ENCODE measurements at places on chromosomes 3 and 15. TPM values are rescaled to one million over a fixed set of nuclear protein-coding genes. Genes with fewer than 3 reads are reported as not detected.

- H3K27ac ChIP-seq: peak overlapping the region; percentile 97
- H3K4me1 ChIP-seq: peaks cover 77% of the 10 kb centered on the region
- H3K4me3 ChIP-seq: peak overlapping the region; percentile 82
- no peak for DNase-seq
These were observed 2.9 kb downstream of the TLE3 start for GRCh38 chr15:70094690-70095311.

GRCh38 chr3:94093151-94093550, 30.3 kb downstream of the NSUN3 start:
- H3K27me3 ChIP-seq: no peaks in the 10 kb centered on the region
- no peaks in the 10 kb centered on the region for H3K4me1 ChIP-seq
- no peak overlapping the region for H3K27ac ChIP-seq

DNA sequence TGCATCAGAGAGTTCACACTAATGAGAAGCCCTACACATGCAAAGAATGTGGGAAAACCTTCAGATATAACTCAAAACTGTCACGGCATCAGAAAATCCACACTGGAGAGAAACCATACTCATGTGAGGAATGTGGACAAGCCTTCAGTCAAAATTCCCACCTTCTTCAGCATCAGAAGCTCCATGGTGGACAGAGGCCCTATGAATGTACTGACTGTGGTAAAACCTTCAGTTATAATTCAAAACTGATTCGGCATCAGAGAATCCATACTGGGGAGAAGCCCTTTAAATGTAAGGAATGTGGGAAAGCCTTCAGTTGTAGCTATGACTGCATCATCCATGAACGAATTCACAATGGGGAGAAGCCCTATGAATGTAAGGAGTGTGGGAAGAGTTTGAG, 10.2 kb downstream of the ZNF619 start:
- no peaks in the 10 kb centered on the region for H3K4me1 ChIP-seq
- H3K4me3 ChIP-seq: no peak overlapping the region
- H3K27ac ChIP-seq: no peak overlapping the region
- no peak for DNase-seq
- no peaks in the 10 kb centered on the region for H3K27me3 ChIP-seq

GRCh38 chr15:59918994-59919951, 84.8 kb upstream of the FOXB1 start:
- H3K4me3 ChIP-seq: no peak overlapping the region
- no peaks in the 10 kb centered on the region for H3K4me1 ChIP-seq
- H3K27me3 ChIP-seq: no peaks in the 10 kb centered on the region
- no peak overlapping the region for H3K27ac ChIP-seq
- no peak for DNase-seq

- no peaks in the 10 kb centered on the region for H3K4me1 ChIP-seq
- no peaks in the 10 kb centered on the region for H3K36me3 ChIP-seq
- no peak overlapping the region for H3K27ac ChIP-seq
- no peak for DNase-seq
These were observed 350.7 kb downstream of the NSUN3 start for GRCh38 chr3:94413336-94414108.

DNA sequence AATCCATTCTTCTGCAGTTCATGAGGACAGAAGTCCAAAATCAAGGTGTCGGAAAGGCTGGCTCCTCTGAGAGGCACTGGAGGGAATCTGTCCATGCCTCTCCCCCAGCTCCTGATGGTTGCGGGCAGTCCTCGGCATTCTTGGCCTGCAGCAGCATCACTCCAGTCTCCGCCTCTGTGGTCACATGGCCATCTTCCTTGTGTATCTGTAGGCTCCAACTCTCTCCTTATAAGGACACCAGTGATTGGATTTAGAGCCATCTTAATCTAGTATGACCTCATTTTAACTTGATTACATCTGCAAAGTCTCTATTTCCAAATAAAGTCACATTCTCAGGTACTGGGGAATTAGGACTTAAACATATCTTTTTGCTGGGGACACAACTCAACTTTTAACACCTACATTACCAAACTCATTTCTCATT, 56.0 kb upstream of the FLNB start:
- peak; percentile 91 for DNase-seq
- H3K4me1 ChIP-seq: peaks cover 36% of the 10 kb centered on the region
- peak overlapping the region; percentile 97 for H3K27ac ChIP-seq
- H3K36me3 ChIP-seq: no peaks in the 10 kb centered on the region

The HESX1 gene
- 0.75 TPM for total RNA-seq

- H3K36me3 ChIP-seq: no peaks in the 10 kb centered on the region
- H3K27ac ChIP-seq: no peak overlapping the region
- DNase-seq: no peak
- H3K27me3 ChIP-seq: no peaks in the 10 kb centered on the region
- H3K4me1 ChIP-seq: no peaks in the 10 kb centered on the region
These were observed 19.2 kb downstream of the FOXP1 start for GRCh38 chr3:71564361-71564760.

GRCh38 chr15:47741907-47742306, 24.6 kb downstream of the SEMA6D start:
- H3K27me3 ChIP-seq: no peaks in the 10 kb centered on the region
- DNase-seq: no peak
- peak overlapping the region; percentile 51 for H3K27ac ChIP-seq
- peaks cover 61% of the 10 kb centered on the region for H3K4me1 ChIP-seq
- H3K4me3 ChIP-seq: no peak overlapping the region

DNA sequence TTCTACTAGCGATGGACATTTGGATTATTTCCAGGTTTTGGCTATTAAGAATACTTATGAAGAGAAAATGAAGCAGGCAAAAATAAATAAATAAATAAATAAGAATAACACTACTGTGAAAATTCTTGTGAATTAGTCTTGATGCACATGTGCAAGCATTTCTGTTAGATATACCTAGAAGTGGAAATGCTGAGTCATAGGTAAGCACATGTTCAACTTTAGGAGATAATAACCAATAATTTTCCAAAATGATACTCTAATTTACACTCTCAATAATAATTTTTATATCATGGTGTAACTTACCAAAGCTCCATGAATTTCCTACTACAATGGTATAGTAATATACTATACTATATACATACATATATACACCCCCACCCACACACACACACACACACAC, 23.4 kb downstream of the EMC4 start:
- peaks cover 68% of the 10 kb centered on the region for H3K36me3 ChIP-seq
- no peak for DNase-seq
- H3K27me3 ChIP-seq: no peaks in the 10 kb centered on the region
- H3K4me1 ChIP-seq: no peaks in the 10 kb centered on the region

The ANKRD63 gene
- total RNA-seq: 0.44 TPM

The CHDH gene
- 10.0 TPM for total RNA-seq

Measured in right atrium auricular region (tissue), 2 donors.